ENCODE measurements at places on chromosomes 7 and 10.

DNA sequence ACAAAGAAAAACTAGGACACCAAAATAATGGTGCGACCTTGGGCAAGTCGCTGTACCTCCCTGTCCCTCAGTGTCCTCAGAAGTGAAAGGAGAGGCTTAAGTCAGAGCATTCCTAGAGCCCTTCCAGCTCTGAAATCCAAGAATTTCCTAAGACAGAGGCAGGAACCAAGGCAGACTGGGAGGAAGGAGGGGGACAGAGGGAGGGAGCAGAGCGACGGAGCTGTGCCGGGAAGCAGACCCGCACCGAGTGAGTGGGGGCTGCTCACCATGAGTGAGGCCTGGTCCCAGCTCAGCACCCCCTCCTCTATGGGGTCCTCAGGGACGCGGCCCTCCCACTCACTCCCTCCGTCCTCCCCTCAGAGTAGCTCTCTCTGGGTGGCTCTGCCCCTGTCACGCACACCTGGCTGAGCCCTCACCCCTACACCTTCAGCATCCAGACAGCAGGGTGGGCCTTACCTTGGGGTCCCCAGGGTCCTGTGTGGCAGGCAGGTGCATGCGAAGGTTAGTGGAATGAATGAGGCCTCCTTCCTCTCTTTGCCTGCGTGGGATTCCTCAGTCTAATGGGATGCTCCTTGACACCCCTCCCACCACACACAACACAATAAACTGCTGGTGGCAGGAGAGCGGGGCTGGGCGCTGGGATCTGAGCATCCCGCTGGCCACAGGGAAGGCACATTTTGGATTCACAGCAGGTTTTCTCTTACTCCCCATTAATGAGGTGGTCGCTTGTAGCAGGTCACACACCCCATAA lies 4.6 kb upstream of the SMARCD3 start:
- DNase-seq = no peak

- DNase-seq = no peak
Observed at GRCh38 chr10:61821153-61821552, 80.3 kb upstream of the ARID5B start.

DNA sequence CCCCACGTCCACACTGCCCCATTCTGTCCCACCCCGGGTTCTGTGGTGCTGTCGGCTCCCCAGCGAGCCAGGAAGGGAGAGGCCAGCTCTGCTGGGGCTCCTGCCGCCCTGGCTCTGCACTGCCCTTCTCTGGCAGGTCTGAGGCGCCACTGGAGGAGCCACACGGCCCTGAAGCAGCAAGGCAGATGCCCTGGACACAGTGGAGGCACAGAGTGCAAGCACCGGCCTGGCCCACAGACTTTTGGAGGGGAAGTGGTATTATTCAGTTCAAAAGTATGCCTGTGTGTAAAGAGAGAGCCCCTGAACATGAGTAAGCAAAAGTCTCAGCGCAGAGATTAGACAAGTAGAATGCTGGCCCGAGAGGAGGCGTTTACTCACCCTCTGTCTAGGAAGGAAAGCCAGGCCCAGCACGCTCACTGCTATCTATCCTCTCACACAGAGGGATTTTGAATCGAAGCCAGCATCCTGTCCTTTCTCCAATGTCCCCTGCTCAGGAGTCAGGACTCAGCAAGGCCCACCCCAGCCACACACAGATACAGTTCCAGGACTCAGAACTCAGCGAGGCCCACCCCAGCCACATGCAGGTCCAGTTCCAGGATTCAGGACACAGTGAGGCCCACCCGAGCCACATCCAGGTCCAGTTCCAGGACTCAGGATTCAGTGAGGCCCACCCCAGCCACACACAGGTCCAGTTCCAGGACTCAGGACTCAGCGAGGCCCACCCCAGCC lies 115.0 kb downstream of the EGFR start:
- no peak for DNase-seq

GRCh38 chr7:105567024-105567423 lies 14.3 kb downstream of the EFCAB10 start:
- no peak for DNase-seq

DNA sequence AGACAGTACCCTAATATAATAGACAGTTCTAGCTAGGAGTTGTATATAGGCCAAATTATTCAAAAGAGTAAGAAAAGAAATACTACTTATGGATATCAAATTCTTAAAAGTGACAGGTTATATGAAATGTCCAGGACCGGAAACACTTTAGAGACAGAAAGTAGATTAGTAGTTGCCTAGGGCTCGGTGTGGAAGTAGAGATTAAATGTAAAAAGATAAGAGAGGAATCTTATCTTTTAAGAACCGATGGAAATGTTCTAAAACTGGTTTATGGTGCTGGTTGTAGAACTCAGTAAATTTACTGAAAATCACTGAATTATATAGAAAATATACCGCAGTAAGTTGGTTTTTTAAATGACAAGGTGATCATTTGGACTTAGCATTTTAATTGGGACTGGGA lies 147.5 kb upstream of the ASAH2 start:
- DNase-seq = no peak

GRCh38 chr7:135653340-135654080 lies 8.8 kb upstream of the STMP1 start:
- no peak for DNase-seq

GRCh38 chr10:7697426-7697825 lies 5.7 kb upstream of the ITIH2 start:
- DNase-seq = no peak

DNA sequence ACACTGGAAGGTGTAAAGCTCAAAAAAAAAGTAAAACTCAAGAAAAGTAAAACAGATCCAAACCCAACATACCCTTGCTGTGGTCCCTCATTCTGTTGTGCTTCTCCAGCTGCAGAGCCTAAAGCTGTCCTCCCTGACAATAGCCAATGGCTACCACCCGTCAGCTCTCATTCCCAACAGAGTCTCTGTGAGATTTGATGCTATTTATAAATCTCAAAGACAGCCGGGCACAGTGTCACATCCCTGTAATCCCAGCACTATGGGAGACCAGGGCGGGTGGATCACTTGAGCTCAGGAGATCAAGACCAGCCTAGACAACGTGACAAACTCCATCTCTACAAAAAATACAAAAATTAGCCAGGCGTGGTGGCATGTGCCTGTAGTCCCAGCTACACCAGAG lies 116.0 kb downstream of the KMT2E start:
- DNase-seq = no peak

DNA sequence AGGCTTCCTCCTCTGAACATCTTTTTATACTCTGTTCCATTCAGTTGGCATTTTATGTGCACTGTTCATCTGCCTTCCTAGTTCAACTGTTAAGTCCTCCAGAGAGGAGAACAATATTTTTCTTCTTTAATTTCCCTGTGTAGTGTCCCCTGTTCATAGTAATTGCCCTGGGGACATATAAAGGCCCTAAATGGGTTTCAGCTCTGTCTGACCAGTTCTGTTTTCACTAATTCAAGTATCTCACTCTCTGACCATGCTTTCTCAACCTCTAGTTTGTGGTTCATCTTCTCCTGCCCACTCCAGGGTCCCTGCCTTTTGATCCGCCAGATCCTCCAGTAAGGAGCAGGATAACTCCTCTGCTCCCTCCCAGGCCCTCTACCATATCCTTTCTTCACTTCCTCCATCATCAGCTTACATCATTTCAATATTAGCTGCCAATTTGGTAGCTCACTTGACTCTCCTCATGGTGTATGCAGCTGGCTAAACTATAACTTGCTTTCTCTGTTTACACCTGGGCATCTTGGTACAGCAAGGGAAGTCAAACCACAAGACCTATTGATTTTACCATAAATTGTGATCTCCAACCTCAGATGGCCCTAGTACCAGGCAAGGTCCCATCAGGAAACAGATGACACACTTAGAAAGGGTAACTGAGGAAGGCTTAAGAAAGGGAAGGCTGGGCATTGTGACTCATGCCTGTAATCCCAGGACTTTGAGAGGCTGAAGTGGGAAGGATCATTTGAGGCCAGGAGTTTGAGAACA lies 17.7 kb upstream of the C10orf67 start:
- DNase-seq = no peak

GRCh38 chr7:74121401-74122249 lies 38.0 kb downstream of the LIMK1 start:
- no peak for DNase-seq

DNA sequence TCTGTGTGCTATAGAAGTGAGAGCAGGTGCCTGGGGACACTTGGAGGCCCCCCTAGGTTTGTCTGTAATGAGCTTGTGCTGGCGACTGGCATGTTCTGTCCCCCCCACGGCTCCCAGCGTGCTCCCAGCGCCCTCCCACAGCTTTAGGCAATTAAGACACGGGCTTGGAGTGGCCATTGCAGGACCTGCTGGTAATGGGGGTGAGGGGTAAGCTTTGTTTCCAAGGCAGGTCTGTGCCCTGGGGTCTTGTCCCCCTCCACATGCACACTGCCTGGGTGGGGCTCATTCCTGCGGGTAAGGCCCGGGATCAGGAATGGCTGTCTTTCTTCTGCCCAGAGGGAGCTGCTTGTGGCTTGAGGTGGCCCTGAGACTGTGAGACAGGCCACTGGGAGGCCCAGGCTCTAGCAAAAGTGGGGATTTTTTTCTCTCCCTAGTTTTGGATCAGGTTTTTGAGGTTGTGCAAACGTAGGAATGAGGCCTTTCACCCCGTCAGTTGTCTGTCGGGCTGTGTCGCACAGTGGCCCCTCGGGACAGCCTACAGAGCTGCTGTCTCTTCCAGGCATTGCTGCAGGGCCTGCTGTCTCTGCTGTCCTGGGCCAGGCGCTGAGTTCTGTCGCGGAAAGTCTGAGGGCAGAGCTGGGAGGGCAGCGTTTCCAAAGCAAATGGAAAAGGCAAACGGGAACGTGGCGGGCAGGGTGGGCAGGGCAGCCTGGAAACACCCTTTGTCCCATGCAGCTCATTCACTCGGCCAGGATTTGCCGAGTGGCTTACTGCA lies 107.4 kb downstream of the LHPP start:
- no peak for DNase-seq

GRCh38 chr7:69597278-69598076 lies 798 bp upstream of the AUTS2 start:
- no peak for DNase-seq

GRCh38 chr10:125264091-125264490 lies 103.7 kb upstream of the CTBP2 start:
- DNase-seq = no peak

DNA sequence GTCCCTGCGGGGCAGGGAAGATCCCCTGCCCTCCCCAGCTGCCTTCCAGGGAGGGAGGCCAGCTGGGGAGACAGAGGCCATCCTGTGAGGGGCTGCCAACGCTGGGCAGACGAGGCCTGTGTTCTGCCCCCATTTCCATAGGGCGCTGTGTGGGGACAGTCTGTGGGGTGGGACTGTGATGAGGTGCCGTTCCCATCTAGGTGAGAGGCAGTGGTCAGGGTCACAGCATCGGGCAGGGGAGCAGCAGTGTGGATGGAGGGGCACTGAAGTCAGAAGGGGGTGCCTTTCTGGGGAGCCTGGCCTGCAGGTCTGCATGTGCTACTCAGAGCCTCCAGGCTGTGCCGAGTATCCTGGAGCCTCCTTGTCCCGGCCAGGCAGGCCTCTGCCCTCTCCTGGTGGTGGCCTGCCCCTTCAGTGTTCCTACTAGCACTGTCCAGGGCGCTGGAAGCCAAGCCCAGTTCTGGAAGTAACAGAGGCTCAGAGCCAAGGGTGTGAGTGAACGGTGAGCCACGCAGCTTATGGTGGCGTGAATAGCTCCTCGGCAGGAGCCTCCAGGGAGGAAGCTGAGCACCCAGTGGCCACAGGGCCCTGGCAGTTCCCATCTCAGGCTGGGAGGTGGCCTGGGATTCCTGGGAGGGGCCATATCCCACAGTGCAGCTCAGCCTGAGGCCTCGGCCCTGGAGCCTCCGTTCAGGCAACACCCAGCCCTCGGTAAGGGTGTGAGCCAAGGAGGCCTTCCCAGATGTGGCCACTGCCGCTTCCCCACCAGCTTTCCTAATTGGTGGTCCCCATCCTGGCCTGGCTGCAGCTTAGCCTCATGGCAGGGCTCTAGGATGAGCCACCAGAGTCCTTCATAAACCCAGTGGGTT lies 23.3 kb upstream of the CSGALNACT2 start:
- DNase-seq = no peak

GRCh38 chr10:99777918-99778714 lies 4.3 kb upstream of the ABCC2 start:
- DNase-seq = no peak

DNA sequence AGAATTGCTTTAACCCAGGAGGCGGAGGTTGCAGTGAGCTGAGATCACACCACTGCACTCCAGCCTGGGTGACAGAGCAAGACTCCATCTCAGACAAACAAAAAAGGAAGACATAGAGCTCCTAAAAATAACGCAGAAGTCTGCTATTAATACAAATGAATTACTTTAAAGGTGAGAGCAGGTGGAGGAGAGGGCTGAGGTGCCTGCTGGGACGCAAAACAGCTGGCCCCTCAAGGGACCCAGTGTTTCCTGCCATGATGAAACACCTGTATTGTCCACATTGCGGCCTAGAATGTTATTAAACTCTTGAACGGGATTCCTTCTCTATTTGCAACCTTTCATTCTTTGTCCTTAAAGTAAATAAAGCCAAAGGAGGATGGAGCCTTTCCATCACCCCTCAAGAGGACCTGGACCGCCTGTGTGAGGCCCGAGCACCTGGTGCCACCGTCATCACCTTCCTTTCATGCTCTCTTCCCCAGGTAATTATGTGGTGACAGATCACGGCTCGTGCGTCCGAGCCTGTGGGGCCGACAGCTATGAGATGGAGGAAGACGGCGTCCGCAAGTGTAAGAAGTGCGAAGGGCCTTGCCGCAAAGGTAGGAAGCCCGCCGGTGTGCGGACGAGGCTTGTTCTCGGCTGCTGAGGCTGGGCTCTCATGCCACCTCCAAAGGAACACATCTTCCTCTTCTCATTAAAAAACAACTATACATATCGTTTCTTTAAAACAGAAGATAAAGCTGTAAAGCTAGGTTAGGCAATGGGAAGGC lies 136.7 kb downstream of the EGFR start:
- DNase-seq = no peak

GRCh38 chr10:114635797-114636550 lies 22.1 kb downstream of the ABLIM1 start:
- no peak for DNase-seq

DNA sequence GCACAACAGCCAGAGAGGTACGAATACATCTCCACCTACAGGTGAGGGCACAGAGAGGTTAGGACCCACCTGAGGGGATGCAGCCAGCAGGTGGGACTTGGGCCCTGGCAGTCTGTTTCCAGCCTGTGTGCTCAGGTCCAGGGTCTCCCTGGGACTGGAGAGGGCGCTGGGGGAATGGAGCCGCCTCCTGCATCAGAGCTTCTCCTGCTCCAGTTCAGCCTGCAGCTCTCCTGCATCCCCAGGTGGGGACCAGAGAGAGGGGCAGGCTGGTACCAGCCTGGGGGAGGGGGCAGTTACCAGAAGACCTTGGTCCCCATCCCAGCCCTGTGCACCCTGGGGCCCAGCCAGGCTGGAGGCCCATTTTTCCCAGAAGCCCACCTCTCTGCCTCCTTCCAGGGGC lies 80.7 kb downstream of the LHPP start:
- no peak for DNase-seq

DNA sequence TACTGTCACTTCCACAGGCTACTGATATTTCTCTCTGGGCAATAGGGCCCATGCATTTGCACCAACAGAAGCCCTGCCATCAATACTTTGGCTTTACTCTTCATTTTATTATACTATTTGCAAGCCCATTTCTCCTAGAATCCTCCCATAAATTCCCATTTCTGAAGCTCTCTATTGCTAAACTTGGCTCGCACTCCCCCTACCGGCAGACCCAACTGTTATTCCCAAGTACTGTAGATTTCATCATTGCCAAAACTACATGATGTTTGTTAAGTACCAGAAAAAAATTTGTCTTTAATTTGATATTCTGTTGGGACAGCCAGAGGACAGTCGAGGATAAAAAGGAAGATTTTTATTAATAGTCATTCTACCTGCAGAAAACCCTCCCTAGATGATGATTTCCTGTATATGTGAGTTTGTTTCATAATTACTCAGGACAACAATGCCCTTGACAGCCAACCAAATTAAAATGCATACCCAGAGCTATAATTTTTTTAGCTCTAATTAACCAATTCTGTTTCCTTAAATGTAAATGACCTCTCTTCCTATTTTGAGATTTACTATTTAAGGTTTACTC lies 298.6 kb downstream of the REEP3 start:
- no peak for DNase-seq
